Foreskin fibroblast (primary cell): ENCODE measurements at places on chromosomes 12 and 14.

DNA sequence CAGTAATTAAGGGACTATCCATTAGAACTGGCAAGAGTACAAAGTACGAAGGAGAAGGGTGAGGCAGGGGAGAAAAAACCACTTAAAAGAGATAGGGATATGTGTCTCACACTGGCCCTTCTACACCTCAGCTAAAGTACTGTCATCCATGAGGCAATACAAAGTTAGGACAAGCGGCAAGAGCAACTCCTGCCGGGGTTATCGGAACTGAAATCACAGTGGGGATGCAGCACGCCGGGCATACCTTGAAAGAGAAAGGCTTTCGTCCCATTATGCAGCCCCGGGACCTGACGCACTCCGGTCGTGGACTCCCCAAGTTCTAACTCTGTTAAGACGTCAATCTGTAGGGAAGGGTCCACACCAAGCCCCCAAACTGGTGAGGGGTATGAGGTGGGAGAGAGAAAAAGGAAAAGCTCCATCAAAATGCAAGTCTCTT lies 1.1 kb downstream of the NELL2 start:
- peak; percentile 23 for DNase-seq

GRCh38 chr12:76299536-76300296 lies 48.5 kb downstream of the BBS10 start:
- no peak for DNase-seq

GRCh38 chr12:84079626-84080025 lies 833.0 kb downstream of the SLC6A15 start:
- peak; percentile 44 for DNase-seq

DNA sequence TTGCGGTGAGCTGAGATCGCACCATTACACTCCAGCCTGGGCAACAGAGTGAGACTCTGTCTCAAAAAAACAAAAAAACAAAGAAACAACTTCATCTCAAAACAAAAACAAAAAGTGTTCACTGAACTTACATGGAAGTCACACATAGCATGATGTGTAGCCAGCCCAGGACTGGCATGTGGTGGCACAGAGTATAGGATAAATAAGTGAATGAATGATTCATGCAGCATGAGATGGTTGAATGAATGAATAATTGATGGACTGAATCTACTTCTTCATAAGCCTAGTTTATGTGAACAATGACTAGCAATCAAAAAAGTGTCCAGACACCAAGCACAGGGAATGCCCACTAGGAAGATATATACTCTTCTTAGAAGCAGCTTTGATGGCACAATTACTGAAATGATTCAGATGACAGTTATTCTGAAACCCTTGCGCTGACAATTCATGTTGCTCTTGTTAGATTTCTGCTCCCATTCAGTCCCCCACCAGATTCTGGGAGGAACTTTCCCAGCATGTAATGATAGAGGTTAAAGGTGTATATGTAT lies 31.6 kb upstream of the SERPINA6 start:
- no peak for DNase-seq

- DNase-seq = peak; percentile 54
These were observed 565 bp upstream of the KLHL42 start for GRCh38 chr12:27779416-27779919.

DNA sequence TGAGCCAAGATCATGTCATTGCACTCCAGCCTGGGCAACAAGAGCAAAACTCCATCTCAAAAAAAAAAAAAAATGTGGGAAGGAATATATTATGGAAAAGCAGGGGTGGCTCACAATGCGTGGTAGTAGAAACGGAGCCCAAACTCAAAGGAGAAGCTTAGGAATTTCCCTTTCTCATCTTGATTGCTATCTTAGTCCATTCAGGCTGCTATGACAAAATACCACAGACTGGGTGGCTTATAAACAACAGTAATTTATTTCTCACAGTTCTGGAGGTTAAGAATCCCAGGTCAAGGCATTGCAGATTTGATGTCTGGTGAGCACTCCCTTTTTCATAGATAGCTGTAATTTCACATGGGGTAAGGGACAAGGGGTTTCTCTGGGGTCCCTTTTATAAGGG lies 153.8 kb upstream of the KRR1 start:
- DNase-seq = no peak

DNA sequence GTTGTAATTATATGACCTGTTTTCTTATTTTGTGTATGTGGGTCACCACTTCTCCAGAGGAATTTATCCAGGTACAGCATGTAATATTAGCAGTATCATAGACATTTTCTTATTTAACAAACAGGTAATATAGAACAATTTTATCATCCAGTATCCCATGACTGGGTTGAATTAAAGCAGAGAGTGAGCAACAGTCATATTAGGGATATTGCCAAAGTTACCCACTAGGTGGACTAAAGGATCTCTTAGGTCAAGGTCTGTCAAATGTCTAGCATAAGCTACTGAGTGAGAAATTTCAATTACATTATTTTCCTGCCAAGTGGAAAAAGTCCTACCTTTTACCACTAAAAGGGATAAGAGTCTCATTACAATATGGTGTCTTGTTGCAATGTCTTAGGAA lies 62.1 kb upstream of the TRIM9 start:
- no peak for DNase-seq

- DNase-seq = peak; percentile 94
These were observed 7.3 kb upstream of the CACNB3 start for GRCh38 chr12:48810903-48811431.

DNA sequence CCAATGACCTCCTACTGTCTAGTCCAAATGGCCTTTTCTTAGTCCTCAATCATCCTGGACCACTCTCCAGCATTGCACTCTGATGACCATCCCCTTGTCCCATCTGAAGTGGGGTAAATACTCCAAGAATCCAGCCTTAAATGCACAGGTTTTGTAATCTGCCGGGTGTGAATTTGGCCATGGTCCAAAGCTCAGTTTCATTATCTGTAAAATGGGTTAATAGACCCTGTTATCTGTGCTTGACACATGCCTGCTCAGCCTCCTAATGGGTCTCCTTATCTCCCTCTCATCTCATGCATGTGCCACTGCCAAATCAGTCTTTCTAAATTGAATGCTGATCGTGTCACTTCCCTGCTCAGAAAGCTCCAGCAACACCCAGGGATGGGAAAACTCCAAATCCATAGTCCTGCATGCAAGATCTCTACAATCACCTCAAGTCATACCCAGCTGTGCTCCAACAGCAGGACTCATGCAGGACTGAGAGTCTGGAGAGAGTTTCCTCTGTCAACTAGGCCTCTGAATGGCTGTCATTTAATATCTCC lies 22.3 kb downstream of the LGR5 start:
- DNase-seq = no peak

GRCh38 chr14:90604356-90604755 lies 207.5 kb downstream of the CALM1 start:
- DNase-seq = no peak

- DNase-seq = peak; percentile 45
These were observed 15.9 kb downstream of the PLEKHG3 start for GRCh38 chr14:64720131-64720576.

DNA sequence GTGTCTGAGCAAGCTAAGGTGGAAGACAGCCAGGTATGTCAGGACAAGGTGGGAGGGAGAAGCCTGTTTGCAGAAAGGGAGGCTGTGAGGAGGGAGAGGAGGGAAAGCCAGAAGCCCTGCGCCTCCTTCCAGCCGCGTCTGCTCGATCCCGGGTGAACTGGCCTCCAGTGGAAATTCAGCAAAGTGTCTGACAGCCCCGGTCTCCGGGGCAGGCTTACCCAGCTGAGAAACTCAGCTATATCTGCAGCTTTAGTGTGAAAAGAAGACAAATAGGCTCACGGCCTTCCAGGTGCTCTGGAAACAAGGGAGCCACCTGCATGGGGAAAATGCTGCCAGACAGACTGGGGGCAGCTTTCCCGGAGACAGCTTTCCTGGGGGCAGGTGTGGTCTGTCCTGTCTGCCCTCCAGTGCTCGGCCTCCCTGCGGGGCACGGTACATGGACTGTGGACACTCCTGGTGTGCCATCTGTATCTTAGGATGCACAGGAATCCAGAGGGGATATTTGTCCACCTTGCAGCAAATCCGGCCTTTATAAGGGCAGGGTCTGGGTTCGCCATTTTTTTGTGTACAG lies 6.3 kb downstream of the RFLNA start:
- no peak for DNase-seq

DNA sequence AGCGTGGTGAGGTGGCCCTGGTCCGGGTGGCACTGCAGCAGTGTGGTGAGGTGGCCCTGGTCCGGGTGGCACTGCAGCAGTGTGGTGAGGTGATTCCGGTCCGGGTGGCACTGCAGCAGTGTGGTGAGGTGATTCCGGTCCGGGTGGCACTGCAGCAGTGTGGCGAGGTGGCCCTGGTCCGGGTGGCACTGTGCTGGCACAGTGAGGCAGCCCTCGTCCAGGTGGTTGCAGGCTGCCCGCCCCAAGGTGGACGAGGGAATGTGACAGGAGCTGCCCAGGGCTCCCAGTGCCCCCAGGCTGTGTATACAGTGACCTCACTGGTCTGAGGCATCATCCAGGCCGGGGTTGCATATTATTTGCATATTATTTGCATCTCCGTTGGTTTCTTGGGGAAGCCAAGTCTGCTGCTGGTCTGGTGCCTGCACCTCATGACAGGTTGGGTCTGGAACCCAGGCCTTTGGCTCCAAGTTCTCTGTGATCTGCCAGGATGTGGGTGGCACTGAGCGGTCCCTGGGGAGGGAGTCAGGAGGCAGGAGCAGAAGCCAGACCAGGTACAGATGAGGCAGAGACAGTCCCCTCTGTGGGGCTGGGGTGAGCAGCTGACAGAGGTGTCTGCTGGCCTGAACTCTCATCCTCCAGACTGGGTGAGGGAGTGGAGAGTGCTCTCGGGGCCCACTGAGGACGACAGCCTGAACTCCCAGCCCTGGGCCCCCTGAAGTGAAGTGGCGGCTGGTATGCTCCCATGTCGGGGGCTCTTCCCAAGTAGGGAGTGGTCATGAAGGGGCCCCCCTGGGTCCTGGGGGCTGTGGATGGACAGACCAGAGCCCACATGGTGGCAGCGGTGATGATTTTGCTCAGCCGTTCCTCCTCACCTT lies 79.3 kb downstream of the KIF26A start:
- no peak for DNase-seq

- peak; percentile 44 for DNase-seq
These were observed 48.6 kb upstream of the TMEM233 start for GRCh38 chr12:119544765-119545625.

- DNase-seq = no peak
These were observed 300.8 kb downstream of the SSPN start for GRCh38 chr12:26496170-26496569.

GRCh38 chr12:91142221-91142631 lies 30.9 kb upstream of the LUM start:
- peak; percentile 57 for DNase-seq

GRCh38 chr12:117051380-117051779 lies 47.8 kb downstream of the TESC start:
- DNase-seq = no peak

DNA sequence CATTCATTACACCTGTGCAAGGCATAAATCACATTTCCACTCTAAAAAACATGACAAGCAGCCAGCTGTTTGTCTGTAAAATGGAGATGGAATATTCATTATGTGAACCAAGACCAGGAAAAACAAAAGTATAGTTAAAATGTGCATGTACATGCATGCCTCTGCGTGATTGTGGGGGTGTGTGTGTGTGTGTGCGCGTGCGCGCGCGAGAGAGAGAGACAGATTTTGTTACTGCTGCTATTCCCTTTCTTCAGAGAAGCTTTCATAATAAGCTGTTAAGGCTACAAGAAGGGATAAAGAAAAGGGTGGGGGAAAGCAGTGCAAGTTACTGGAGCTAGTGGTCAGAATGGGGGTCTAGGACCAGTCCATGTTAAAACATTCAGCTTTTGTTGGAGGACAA lies 430.3 kb downstream of the NAV3 start:
- DNase-seq = no peak

GRCh38 chr14:73887318-73887616 lies 608 bp downstream of the ZNF410 start:
- DNase-seq = no peak

GRCh38 chr12:22209422-22209821 lies 125.1 kb downstream of the ST8SIA1 start:
- no peak for DNase-seq

DNA sequence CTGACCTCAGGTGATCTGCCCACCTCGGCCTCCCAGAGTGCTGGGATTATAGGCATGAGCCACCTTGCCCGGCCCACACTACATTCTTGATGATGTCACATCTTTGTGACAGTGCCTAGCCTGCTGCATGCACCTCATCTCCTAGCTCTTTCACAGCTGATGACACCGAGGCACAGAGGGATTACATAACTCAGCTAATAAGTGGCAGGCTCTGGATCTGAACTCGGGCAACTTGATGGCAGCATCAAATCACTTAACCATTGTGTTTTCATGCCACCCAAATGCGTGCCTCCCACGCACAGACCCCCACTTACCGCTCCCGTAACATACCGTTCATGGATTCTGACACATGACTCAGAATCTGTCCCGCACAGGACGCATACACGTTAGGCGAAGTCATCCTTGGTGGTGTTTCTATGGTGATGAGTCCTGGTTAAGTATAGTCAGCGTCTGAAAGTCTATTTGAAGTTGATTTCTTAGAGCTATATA lies 7.4 kb downstream of the TMEM120B start:
- DNase-seq = peak; percentile 91
